Activated CD4-positive, alpha-beta memory T cell treated with anti-CD3 and anti-CD28 coated beads, Interleukin-2, amount 10 ng/mL, durations not matched to agents 7 days and 5 days (primary cell): ENCODE measurements at places on chromosomes 16 and 17. TPM values are rescaled to one million over a fixed set of nuclear protein-coding genes. Genes with fewer than 3 reads are reported as not detected.

Gene TM4SF5
- total RNA-seq, result 0.35 TPM

DNA sequence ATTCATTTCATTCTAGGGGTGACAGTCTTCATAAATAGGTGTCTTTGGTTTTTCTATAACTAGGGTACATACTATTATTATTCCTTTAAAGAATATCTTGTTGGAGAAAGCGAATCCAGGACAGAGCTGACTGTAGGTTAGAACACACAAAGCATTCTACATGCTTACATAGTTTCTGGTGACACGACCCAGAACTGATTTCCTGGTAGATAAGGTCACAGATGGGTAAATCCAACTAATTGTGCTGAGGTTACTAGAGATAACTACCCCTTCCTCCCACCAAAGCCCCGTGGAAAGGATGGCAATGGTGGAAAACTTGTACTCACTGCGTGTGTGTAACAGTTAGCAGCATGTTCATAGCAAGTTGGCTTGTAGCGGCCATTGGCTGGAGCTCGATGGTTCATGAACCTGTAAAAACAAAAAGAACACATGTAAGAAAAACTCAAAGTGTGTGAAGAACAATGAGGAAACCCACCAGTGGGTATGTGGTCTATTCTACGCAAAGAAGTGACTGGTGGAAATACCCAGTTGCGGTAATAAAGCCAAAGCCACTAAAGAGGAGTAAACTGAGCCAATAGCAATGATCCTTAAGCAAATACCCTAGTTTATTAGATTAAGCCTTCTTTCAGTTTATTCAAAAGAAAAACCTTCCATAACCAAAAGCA is 7.7 kb downstream of the MMD start:
- H3K36me3 ChIP-seq, result peaks cover 75% of the 10 kb centered on the region
- H3K4me3 ChIP-seq, result no peak overlapping the region
- no peak for DNase-seq
- H3K27me3 ChIP-seq, result no peaks in the 10 kb centered on the region
- H3K27ac ChIP-seq, result no peak overlapping the region

Gene BCAR1
- not detected for total RNA-seq

Gene CCDC200
- total RNA-seq, result not detected

DNA sequence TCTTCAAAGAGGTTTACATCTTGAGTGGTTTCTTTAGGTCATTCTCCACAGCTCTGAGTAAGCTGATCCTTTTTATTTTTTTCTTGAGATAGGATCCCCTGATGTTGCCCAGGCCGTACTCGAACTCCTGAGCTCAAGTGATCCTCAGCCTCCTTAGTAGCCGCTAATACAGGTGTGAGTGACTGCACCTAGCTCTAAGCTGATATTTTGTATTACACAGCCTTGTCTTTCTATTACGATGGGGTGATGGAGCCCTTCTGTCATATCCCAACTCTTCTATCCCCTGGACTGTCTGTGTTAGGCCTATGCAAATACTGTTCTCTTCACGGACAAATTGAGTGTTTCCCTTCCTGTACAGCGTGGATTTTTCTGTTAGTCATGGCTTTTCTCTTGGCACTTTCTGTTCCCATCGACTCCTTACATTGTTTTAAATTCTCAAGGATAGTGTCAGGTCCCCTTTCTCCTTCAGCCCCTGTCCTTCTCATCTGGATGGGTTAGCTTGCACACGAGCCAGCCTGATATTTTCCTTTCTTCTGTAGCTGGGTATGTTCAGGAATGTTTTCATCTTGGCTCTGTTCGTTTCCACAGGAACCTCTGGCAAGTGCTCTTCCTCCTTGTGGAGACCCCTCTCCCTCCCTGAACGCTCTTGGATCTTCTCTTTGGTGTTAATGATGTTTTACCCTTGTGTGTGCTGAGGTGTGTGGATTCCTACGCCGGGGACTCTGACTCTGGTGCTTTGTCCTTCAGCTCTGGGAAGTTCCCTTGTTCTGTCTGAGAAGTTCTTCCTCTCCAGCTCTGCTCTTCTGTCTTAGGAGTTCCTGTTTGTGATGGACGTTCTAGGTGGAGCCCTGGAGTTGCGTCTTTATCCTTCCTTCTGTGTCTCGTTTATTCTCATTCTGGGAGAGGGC is 2.3 kb downstream of the BANP start:
- peaks cover 76% of the 10 kb centered on the region for H3K4me1 ChIP-seq
- H3K4me3 ChIP-seq, result peak overlapping the region; percentile 50
- H3K27me3 ChIP-seq, result no peaks in the 10 kb centered on the region

GRCh38 chr16:12417030-12417814 is 386.5 kb downstream of the CPPED1 start:
- H3K4me3 ChIP-seq, result no peak overlapping the region
- no peaks in the 10 kb centered on the region for H3K27me3 ChIP-seq
- no peak overlapping the region for H3K27ac ChIP-seq
- H3K4me1 ChIP-seq, result peaks cover 5% of the 10 kb centered on the region
- no peaks in the 10 kb centered on the region for H3K36me3 ChIP-seq

GRCh38 chr16:28120754-28121153 is 57.2 kb upstream of the GSG1L start:
- H3K4me1 ChIP-seq, result no peaks in the 10 kb centered on the region
- no peaks in the 10 kb centered on the region for H3K27me3 ChIP-seq
- no peak for DNase-seq
- H3K36me3 ChIP-seq, result peaks cover 80% of the 10 kb centered on the region
- no peak overlapping the region for H3K4me3 ChIP-seq

Gene RILP
- 7.5 TPM for total RNA-seq

Gene IQCK
- total RNA-seq, result 0.73 TPM

Gene FN3K
- total RNA-seq, result 2.4 TPM

DNA sequence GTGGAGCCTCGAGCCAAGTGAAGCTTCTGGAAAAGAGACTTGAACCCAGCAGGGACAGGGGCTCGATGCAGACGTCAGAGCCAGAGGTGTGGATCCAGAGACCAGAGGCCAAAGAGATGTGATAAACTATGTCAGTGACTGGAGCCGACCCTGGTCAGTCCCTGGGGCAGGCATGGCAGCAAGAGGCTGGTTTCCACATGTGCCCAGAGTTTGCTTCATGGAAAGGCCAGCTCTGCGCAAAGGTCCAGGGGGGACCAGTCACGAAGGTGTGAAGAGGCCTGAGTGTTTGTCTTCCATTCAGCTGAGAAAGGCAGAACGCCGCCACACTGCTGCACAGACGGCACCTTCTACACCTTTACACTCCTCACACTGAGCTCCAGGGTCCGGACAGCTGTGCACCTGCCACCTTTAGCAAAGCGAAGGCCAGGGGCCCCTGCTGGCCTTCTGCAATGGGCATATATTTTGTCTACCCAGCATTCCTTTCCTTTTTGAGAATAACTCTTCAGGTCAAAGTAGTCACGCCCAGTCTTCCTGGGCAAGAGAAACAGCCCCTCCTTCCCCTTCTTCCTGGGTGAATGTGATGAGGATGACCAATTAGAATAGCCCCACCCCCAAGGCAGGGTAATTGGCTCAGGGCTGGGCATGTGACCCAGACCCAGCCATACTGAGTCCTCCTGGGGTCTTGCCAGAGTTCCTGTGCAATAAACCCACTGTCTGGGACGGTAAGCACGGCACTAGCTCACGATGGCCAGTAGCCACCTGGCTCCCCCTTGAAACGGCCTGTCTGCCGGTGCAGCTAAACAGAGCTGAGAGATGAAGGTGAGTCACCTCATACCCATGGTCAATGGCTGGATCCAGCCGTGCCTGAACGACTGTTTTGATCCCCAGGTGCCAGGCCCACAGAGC is 2.3 kb upstream of the RPH3AL start:
- H3K4me1 ChIP-seq, result peaks cover 2% of the 10 kb centered on the region
- H3K4me3 ChIP-seq, result no peak overlapping the region
- H3K36me3 ChIP-seq, result peaks cover 9% of the 10 kb centered on the region
- DNase-seq, result no peak
- no peak overlapping the region for H3K27ac ChIP-seq
- no peaks in the 10 kb centered on the region for H3K27me3 ChIP-seq

GRCh38 chr17:17056156-17056539 is 13.9 kb downstream of the MPRIP start:
- no peak for DNase-seq
- no peak overlapping the region for H3K27ac ChIP-seq
- no peak overlapping the region for H3K4me3 ChIP-seq
- H3K36me3 ChIP-seq, result no peaks in the 10 kb centered on the region
- H3K4me1 ChIP-seq, result peaks cover 29% of the 10 kb centered on the region

Gene ZNF689
- 9.9 TPM for total RNA-seq

- H3K27me3 ChIP-seq, result no peaks in the 10 kb centered on the region
- H3K4me1 ChIP-seq, result peaks cover 19% of the 10 kb centered on the region
- no peak overlapping the region for H3K4me3 ChIP-seq
- H3K27ac ChIP-seq, result no peak overlapping the region
These were observed 38.9 kb downstream of the SHCBP1 start for GRCh38 chr16:46582313-46582712.

GRCh38 chr17:67280279-67280678 is 35.3 kb upstream of the HELZ start:
- H3K27me3 ChIP-seq, result peaks cover 3% of the 10 kb centered on the region
- H3K4me3 ChIP-seq, result no peak overlapping the region
- H3K27ac ChIP-seq, result no peak overlapping the region
- no peaks in the 10 kb centered on the region for H3K36me3 ChIP-seq
- DNase-seq, result no peak

DNA sequence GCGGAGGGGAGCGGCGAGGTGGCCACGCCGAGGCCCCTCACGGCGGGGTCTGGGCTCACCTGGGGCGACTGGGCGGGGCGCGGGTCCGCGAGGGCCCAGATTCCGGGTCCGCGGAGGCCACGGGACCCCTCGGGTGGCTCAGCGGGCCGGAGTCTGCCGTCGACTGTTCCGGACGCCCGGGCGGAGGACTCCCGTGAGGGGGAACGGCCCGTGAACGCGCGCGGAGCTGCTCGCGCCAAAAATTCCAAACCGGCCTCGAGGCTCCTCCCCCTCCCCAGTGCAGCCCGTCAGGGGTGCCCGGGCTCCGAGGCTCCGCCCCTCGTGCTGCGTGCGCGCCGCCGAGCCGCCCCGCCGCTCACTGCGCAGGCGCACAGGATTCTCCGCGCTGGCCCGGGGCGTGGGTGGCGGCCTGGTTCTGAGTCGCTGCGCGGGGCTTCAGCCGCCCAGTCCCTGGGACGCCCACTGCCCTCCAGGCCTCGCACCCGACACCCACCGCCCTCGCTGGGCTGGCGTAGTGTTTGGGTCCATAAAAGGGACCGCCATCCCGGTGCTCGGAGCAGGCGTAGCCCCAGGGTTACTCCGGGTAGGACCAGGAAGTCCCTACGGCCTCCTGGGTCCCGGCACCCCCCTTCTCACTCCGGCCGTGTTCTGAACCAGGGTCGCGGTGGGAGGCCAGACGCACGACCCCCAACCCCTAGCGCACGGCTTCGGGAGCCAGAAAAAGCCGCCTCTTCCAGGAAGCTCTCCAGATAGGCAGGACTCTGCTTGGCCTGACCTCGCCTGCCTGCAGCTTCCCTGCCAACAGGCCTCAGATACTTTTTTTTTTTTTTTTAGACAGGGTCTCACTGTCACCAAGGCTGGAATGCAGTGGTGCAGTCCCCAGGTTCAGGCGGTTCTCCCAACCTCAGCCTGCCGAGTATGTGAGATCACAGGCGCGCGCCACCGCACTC is at the start of gene PKMYT1:
PKMYT1 (minus strand) TSS at position 220 of the 950 bp plus-strand sequence. CDS start 789 bp downstream, outside the sequence.
- peak within 1 kb of the TSS; percentile 88 for H3K4me3 ChIP-seq
- peak within 1 kb of the TSS; percentile 80 for H3K27ac ChIP-seq
- H3K36me3 ChIP-seq, result peaks cover 25% of the 10 kb centered on the region
- peaks cover 41% of the 10 kb centered on the region for H3K4me1 ChIP-seq
- H3K27me3 ChIP-seq, result peaks cover 2% of the 10 kb centered on the region

DNA sequence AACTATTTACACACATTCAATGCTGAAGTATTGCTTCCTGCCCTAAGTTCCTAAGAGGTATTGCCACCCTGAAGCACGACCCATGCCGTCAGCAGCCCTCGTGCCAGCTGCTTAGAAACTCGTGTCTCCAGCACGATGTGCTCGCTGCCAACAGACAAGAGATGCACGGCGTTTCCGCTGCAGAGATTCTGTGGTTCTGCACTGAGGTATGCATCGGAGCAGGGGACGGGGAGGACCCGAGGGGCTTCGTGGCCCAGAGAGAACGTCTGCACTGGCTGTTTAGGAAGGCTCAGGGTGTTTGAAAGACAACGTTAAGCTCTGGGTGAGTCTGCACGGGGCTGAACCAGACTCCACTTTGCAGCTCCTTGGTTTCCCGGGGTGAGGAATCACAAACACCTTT is 82.7 kb upstream of the CREBBP start:
- peak; percentile 23 for DNase-seq
- H3K4me3 ChIP-seq, result no peak overlapping the region
- H3K36me3 ChIP-seq, result peaks cover 3% of the 10 kb centered on the region
- no peak overlapping the region for H3K27ac ChIP-seq
- peaks cover 2% of the 10 kb centered on the region for H3K27me3 ChIP-seq

Gene MEIOB
- total RNA-seq, result 0.18 TPM

DNA sequence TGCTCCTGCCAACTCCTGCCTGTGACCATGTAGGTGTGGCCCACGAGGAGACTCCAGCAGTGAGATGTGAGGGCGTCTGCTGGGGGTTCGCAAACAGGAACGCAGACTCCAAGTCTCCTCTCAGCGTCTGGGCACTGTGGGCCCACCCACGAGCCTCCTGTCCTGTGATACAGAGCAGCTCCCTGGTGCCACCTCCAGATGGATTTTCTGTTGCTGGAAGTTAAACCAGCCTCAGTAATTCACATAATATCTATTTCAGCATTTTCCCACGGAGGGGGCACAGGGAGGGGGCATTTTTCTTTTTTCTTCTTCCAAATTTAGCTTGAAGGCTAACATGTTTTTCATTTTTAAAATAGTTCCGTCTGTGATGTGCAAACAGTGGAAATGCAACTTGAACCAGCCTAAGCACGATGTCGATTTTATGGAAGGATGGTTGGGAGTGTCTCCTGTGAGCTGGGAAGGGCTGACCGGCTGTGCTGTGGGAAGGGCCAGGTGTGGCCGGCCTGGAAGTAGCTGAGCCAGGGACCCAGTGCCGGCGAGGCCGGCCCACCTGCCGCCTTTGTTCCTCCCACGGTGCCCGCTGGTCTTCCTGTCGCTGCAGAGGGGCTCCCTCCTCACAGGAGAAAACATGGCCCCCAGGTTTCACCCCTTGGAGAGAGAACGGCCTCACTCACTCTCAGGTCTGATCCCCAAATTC is 3.9 kb upstream of the RAB40B start:
- peaks cover 7% of the 10 kb centered on the region for H3K4me1 ChIP-seq
- H3K27ac ChIP-seq, result no peak overlapping the region
- no peak for DNase-seq

DNA sequence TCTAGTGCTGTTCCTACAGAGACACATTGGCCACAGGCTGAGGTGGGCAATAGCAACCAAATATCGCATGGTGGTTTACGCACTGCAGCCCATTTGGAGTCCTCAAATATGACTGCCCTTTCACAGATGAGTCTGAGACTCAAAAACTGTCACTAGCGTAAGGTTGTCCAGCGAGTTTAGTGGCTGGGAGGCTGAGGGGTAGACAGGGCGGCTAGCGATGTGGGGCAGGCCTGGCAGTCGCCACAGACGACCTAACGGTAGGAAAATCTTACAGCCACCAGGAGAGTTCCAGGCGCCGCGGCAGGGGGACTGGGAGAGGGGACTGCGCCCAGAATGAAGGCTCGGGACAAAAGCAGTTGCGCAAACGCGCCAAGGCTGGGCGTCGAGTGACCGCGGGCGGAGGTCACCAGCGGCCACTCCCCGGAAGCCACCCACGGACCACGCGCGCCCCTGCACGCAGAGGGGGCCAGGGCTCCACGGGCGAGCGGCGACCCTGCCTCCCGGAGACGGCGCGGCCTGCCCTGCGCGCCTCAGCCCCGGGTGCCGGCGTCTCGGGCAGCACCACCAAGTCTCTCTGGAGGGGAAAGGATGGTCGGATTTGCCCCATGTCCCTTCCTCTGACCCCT is 699 bp upstream of the MAP1LC3B start:
- peaks cover 19% of the 10 kb centered on the region for H3K36me3 ChIP-seq
- H3K4me1 ChIP-seq, result peaks cover 64% of the 10 kb centered on the region
- DNase-seq, result no peak
- no peaks in the 10 kb centered on the region for H3K27me3 ChIP-seq
- H3K27ac ChIP-seq, result peak overlapping the region; percentile 90
